NCI-H1694 (cell line): ENCODE measurements at places on chromosomes 16 and 17.

DNA sequence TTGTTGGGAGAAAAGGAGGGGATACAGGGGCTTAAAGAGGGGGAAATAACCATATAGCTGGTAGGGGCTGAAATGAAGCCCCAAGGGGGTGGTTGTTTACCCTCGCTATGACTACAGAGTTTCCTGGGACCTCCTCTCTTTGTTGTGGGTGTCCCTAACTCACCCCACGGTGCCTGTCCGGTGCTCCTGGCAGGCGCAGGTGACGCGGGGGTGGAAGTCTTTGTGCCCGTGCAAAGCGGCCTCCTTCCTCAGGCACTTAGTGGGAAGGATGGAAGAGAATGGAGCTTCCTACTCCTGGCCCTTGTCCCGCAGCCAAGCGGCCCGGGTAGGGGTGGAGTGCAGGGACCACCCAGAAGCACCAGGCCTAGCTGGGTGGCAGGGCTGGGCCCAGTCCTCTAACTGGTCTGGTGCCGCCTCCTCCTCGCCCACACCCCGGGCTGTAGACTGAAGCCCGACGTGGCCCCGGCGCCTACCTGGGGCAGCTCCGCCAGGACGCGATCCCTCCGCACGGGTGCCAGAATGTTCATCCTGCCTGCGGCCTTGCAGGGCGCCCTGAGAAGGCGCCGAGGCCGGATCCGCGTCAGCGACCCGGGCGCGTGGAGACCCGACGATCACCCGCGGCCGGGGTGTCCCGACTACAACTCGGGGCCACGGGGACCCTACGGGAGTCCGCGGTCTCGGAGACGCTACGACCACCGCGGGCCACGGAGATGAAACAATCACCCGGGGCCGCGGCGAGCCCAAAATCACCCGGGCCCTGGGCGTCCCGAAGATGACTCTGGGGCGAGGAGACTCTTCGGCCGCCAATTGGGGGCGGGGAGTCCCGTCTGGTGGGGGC, 709 bp downstream of the RAB34 start:
- no peak for DNase-seq

DNA sequence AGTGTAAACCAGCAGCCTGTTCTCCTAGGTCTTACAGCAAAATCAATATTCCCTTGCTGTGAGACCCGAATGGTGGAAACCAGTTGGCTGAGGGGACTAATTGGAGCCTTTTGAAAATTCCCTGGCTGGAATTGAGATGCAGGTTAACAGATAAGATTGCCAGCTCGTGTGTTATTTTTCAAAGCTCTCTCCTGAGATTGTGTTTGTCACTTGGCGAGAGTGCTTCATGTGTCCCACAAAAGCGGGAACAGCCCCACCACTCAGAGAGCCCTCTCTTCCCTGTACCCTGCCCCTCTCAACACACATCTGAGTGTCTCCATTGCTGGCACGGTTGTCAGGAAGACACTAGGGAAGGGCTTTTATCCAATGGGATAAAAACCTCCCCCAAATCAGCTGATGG, 356.1 kb downstream of the CPPED1 start:
- DNase-seq, result no peak

GRCh38 chr17:63419949-63420867, 25.9 kb downstream of the CYB561 start:
- DNase-seq, result no peak

GRCh38 chr17:7502987-7503386, 18.8 kb downstream of the POLR2A start:
- DNase-seq, result no peak

DNA sequence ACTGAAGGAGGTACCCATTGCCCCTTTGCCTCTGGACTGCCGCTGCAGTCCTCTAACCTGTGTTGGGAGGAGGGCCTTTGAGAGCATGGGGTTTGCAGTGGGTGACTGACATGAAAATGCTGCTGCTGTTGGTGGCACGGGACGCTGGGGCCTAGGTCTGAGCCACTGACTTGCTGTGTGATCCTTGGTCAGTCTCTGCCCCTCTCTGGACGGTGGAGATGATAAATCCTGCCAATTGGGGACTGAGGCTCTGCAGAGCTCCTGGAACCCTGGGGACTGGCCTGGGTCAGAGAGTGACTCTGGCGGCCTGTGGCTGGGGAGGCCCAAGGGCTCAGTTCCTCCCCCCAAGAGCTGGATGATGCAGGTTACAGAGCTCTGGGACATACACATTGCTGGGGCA, 6.1 kb upstream of the PYDC1 start:
- no peak for DNase-seq

GRCh38 chr17:31391496-31391949, at the start of gene RAB11FIP4:
Gene RAB11FIP4, plus strand, starts transcription at chr17:31391675. Its CDS starts 178 bp downstream, at chr17:31391853.
- DNase-seq, result no peak
